ENCODE measurements at places on chromosomes 7 and 10. TPM values are rescaled to one million over a fixed set of nuclear protein-coding genes. Genes with fewer than 3 reads are reported as not detected.

The TEX47 gene
- not detected for total RNA-seq

The MYH16 gene
- not detected for total RNA-seq

The PTPRZ1 gene
- total RNA-seq: 2.4 TPM

The TUBAL3 gene
- 0.40 TPM for total RNA-seq

The ASIC3 gene
- total RNA-seq: 4.3 TPM

The NUDT13 gene
- 4.9 TPM for total RNA-seq

The FAM131B gene
- 7.1 TPM for total RNA-seq

The CADPS2 gene
- total RNA-seq: 10.9 TPM

GRCh38 chr7:2452074-2452507, 24.1 kb downstream of the GRIFIN start:
- DNase-seq: peak; percentile 27

- DNase-seq: no peak
These were observed 250.8 kb downstream of the KCNMA1 start for GRCh38 chr10:77386838-77387237.

DNA sequence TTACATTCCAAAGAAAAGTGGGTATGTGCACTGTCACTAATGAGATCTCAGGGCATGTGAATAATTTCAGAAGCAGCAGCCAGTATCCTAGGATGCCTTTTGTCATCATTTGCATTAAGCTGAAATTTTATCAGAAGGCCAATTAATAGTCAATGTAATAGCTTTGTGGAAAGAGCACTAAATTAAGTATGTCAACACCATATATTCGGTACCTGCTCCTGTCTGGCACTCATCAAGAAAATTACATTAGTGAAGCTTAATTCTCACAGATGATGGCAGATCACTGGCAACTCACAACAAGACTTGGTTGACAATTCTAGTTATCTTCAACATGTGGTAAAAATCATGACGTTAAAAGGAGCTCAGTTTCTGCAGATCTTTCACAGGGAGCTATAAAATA, 271.4 kb downstream of the PARD3 start:
- DNase-seq: no peak

DNA sequence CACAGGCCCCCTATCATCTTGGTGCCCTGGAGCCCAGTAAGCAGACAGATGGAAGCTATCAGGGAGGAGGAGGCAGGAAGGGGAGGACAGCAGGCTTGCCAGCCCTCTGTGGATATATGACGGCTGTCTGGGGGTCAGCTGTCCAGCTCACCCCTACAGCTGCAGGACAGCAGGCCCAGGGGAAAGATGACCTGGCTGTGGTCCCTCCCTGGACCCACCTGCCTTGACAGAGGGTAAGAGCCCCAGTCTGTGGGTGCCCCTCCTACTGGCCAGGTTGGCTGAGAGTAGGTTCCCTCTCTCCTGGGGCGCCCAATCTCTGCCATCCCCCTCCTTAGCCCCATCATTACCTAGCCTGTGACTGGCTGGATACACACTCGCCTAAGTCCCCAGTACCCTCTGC, 62.5 kb downstream of the C10orf143 start:
- no peak for DNase-seq

- DNase-seq: no peak
These were observed 566.1 kb upstream of the GALNT17 start for GRCh38 chr7:70565721-70566370.

GRCh38 chr10:48681740-48682139, 2.9 kb upstream of the WDFY4 start:
- DNase-seq: no peak

DNA sequence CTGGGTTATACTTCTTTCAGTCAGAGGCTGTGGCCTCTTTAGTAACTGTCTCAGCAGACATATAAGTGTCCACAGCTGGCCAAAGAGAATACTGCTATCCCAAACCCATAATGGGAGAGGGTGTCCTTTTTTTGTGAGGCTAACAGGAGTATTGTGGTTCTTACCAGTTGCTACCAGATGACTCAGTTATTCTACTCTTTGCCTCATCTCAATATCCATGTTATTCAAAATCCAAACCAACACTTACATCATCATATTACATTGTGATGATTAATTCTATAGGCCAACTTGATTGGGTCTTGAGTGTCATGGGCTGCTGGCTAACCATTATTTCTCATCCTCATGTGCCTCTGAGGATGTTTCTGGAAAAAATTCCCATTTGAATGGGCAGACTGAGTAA, 120.9 kb downstream of the TMEM168 start:
- DNase-seq: no peak

- peak; percentile 80 for DNase-seq
These were observed at the start of gene LAMB1 for GRCh38 chr7:108002726-108003598. LAMB1 (minus strand) TSS chr7:108003161; CDS start chr7:108002885, 276 bp downstream.

GRCh38 chr10:124605856-124606812, 138.0 kb downstream of the FAM53B start:
- DNase-seq: no peak

- DNase-seq: no peak
These were observed 326.4 kb downstream of the KCNMA1 start for GRCh38 chr10:77311186-77311585.

- no peak for DNase-seq
These were observed 17.1 kb upstream of the CNOT4 start for GRCh38 chr7:135527025-135527424.

DNA sequence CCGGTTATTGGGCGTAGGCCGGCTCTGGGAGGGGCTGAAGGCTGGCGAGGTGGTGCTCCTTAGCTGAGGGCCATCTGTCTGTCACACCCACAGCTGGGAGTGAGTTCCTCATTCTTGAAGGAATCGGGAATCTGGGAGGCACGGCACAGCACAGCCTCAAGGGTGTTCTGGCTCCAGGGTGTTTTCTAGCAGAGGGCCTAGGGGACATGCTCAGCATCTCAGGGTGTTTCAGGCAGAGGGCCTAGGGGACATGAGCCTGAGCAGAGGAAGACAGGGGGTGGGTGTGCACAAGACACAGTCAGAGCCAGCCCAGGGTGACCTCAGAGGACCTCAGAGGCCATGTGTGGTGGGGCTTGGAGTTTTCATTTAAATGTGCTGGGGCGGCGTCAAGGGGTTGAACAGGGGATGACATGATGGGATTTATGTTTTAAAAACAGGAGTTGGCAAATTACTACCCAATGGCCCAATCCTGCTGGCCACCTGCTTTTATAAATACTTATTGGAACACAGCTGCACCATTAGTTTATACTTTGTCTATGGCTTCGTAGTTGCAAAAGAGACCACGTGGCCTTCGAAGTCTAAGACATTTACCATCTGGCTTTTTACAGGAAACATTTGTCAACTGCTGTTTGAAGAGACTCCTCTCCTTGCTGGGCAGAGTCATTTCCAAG, 121.6 kb downstream of the PRKAG2 start:
- DNase-seq: peak; percentile 37

DNA sequence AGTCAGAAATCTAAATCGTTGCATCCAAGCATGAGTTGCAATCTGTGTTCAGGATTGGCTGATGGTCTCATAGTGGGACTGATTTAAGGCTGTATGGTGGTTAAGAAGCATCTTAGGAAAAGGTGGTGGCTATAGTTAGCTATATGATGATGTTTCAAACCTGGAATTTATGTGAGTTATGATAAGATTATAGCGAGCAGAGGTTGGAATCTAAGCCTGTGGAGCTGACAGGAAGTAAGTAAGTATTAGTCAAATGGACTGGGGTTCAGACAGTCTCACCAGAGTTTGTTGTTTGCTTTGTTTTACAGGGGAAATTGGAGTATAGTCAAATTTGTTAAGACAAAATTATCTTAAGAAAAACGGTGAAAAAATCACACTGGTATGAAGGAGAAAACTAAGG, 56.7 kb downstream of the ANKRD7 start:
- DNase-seq: no peak

DNA sequence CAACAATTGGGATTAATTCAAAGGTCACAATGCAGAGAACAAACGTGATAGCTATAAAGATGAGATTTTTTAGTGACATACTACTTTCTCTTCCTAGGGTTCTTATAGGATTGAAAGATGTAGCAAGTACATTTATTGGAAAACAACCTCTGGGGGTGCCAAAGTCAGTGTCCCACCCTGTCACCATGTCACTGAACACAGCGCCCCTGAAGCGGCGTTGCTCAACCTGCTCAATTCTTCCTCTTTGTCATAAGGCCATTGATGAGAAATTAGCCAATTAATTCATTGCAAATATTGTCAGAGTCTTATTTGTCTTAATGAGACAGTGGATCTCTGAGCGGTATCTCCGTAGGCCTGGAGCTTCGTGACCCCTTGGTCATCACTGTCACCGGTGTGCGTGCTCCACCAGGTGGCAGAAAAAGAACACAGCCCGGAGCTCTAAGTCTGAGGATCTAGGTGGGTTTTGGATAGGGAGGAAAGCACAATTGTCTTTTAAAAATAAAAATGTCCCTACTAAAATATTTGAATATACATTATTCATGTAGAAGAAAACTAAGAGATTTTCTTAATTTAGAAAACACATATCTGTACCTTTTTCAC, 362.6 kb downstream of the PAXIP1 start:
- DNase-seq: peak; percentile 11

DNA sequence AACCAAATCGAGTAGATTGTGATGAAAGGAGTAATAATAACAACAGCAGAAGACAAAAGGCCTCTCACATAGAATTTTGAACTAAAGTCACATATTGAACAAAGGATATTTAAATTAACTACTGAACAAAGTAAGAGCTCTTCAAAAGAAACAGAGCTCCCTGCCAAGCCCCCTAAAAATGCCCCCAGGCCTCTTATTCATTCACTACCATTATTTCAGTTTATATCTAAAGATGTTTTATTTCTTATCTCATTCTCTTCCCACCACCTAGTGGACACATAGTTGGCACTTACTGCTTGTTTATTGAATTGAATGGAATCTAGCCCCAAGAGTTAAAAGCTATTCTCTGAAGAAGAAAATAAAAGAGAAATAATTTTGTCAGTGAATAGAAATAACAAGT, 37.4 kb downstream of the VCL start:
- no peak for DNase-seq

- no peak for DNase-seq
These were observed 5.7 kb upstream of the PLAC9 start for GRCh38 chr10:80126876-80127275.

DNA sequence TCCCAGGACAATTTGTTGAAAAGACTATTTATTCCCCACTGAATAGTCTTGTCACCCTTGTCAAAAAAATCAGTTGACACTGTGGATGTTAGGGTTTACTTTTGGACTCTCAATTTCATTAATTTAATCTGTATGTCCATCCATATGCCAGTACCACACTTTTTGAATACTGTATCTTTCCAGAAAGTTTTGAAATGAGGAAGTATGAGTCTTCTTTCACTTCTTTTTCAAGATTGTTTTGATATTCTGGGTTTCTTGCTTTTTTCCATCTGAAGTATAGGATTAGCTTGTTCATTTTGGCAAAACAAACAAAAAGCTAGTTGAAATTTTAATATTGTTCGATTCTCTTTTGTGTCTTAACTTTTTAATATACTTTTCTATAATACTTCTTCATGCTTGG, 21.7 kb downstream of the KLHDC10 start:
- DNase-seq: no peak

DNA sequence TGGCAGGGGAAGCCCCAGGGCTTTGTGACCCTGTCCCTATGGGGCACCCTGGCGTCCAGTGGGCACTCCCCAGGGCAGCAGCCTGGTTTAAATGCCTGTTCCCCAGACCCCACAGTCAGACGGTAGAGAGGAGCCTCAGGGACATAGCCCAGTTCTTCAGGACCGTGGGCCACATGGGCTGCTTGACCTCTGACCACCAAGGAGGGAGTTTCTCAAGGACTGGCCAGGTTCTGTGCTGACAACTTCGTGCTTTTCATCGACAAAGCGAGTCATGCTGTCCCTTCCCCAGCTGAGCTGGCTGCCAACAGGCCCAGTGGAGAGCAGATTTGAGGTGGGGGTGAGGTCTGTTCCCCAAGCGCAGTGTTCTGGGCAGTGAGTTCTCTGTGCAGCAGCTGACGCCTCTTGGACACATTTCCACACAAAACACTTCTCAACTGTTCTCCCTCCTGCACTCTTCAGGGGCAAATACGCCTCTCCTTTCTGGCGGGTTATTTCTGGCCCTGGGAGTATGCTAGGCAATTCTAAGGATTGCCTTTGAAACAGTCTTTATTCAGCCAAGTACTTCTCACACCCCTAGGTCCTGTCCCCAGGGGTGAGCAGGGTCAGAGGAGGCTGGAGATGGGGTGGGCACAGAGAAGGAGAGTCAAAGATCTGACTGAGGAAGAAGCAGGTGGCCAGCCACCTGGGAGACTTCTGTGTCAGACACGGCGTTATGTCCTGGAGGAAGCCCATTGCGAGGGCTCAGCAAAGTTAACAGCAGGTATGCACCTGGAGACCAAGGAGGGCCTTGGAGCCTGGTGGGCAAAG, 57.3 kb upstream of the CAMK2B start:
- no peak for DNase-seq

- DNase-seq: no peak
These were observed 36.6 kb downstream of the ATRNL1 start for GRCh38 chr10:115129752-115130151.

GRCh38 chr7:28983396-28984190, 25.5 kb upstream of the TRIL start:
- DNase-seq: no peak

DNA sequence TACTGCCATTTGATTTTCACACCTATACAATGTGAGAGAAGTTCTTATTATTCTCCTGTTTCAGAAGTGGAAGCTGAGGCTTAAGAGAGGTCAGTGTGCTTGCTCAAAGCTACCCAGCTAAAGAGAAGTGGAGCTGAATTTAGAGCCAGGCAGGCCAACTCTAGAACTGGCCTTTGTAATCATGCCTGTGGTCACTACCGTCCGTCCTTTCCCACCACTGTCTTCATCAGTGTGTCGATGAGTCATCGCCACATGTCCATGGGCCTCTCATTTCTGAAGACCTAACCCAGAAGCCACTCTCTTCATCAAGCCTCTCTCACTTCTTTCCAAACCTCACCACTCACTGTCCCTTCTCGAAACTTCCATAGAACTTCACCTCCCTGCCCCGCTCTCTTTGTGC, 237.8 kb downstream of the KIAA1217 start:
- DNase-seq: no peak

DNA sequence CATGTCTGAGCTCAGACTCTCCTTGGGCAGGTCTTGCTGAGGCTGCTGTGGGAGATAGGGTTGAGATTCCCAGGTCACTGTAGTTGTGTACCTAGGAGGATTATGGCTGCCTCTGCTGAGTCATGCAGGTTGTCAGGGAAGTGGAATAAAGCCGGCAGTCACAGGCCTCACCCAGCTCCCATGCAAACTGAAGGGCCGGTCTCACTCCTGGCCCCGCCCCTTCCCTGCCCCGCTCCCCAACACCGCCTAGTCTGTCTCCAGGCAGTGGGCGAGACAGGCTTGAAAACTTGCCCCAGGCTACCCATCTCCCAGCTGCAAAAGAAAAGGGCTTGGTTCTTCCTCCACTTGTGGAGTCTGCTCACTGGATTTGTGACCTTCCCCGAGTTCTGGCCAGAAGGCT, 41.6 kb upstream of the SDHAF3 start:
- DNase-seq: peak; percentile 10

Measured in transverse colon (tissue), 4 donors.